ENCODE measurements at places on chromosomes 6 and 20.

DNA sequence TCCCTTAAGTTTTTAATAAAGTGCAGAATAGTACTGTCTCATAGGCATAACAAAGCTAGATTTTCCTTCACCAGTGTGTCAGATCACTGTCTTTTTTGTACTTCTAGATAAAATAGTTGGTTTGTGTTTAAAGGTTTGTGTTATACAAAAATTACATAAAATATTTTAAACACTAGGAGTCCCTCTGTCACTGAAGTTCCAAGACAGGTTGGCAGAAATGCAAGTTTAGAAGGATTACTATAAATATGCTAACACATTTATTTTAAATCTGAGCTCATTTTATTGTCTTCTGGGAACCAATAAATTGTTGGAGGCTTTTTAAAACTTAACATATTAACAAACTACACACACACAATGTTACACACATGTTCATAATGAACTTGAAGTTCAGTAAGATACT is 30.8 kb upstream of the RUNX2 start:
- DNase-seq = no peak

- DNase-seq = no peak
Measured at GRCh38 chr6:159090530-159091480, 46.0 kb upstream of the TAGAP start.

GRCh38 chr6:57248311-57248895 is 26.3 kb upstream of the RAB23 start:
- no peak for DNase-seq

- DNase-seq = no peak
Measured at GRCh38 chr6:142316791-142317368, 15.1 kb downstream of the ADGRG6 start.

- DNase-seq = no peak
Measured at GRCh38 chr20:33059741-33060390, 6.2 kb downstream of the BPIFB3 start.

DNA sequence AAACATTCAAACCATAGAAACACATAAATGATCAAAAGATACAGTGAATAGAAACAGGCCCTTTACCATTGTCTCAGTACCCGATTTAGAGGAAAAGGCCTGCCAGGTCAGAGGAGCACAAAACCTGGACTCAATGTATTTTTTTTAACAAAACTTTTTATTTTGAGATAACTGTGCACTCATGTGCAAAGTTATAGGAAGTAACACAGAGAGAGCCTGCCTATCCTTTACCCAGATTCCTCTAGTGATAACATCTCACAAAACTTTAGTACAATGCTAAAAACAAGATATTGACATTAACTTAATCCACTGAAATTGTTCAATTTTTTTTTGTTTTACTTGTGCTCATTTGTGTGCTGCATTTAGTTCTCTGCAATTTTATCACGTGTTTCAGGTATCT is 36.8 kb upstream of the SAMD3 start:
- no peak for DNase-seq

GRCh38 chr6:42051268-42051653 is 937 bp downstream of the TAF8 start:
- DNase-seq = no peak

DNA sequence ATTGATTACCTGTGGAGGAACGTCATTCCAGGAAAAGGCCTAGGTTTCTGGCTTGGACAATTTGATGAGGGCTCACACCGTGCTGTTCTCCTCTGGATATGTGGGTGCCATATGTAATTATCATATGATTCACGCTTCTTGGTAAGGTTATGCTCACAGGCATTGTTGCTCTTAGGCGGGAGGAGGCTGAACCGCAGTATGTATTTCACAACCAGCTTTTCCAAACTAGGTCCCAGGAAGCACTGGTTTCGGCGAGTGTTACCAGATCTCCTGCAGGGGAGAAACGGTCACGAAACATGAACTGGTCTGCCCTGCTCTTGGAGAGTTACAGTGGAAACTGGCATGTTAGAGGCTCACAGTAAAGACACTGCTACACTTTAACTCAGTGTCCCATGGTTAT is 793 bp upstream of the FAM50B start:
- DNase-seq = no peak

- no peak for DNase-seq
Measured at GRCh38 chr20:15475483-15475882, 1097.8 kb downstream of the KIF16B start.

DNA sequence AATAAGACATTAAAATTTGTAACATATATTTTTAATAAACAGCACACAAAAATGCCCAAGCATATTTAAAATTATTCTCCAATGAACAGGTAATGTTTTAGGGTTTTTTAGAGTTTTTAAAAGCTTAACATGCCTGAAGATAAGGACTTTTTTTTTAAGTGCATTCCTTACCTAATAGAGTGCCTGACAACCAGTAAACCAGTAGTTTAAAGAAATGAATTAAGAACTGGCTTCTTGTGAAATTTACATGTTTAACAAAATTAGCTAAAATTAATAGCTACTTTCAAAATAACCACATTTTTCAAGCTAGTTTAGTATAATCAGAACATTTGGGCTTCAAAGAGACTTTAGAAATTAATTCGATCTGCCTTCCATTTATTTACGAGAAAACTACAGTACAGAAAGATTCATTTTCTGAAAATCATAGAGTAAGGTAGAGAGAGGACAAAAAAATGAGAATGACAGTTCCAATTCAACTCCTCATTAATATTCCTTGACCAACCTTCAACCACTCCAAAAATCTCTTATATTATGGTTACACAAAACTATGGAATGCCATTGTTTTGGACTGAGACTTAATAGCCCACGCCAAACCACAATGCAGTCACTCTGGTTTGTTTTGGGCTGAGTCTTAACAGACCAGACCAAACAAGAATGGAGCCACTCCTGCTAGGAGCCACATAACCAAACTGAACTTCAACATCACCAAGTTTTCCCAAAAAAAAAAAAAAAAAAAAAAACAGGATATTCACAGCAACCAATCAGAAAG is 5.7 kb upstream of the PLN start:
- no peak for DNase-seq
